GM10248 (cell line): ENCODE measurements at places on chromosomes 12 and 14.

GRCh38 chr12:52704464-52704863, 1.1 kb upstream of the KRT77 start:
- DNase-seq: no peak

DNA sequence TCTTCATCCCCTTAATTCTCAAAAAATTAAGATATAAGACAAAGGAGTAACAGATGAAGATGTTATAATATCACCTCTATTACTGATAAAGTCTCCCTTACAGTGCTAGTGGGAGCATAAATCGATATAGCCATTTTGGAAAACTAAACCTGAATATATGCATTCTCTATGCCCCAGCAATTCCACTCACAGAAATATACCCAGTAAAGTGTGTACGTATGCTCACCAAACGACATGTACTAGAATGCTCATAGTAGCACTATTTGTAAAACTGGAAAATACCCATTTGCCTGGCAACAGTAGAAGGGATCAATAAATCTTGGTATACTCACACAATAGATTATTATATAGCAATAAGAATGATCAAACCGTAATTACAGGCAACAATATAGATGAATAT, 44.0 kb upstream of the HIF1A start:
- DNase-seq: no peak

GRCh38 chr12:57262126-57262822, 11.3 kb upstream of the STAC3 start:
- DNase-seq: no peak

- no peak for DNase-seq
Measured at GRCh38 chr12:43551971-43552559, at the start of gene ADAMTS20. TSS of gene ADAMTS20 (minus strand) at chr12:43552203. CDS start at chr12:43551921, 282 bp downstream.
